ENCODE measurements at places on chromosomes 4 and X.
A peak's percentile ranks its signal among the peaks of the same experiment; 100 is the strongest.

DNA sequence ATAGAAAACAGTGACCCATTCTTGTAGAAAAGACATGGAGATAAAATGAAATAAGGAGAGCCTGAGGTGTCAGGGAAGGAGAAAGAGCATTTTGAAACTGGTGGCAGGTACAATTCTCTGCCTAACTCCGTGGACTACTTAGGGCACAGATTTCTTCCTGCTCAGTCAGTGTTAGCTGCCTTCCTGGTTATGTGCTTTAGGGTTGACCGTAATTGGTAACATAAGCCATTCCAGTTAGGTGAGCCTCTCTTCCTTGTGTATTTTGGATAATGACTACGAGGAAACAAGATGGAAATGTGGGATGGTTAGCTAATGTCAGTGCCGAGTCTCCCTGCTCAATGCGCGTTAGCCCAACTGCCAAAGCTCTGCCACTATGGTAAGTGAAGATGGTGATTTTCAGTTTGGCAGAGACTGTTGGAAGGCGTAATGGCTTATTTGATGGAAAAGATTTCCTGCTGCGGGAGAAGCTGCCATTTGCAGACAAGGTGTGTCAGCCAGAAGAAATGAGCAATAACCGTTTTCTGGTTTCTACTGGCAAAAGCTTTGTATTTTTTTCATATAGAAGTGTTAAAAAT is 174.1 kb downstream of the CBR4 start:
- DNase-seq, result no peak

DNA sequence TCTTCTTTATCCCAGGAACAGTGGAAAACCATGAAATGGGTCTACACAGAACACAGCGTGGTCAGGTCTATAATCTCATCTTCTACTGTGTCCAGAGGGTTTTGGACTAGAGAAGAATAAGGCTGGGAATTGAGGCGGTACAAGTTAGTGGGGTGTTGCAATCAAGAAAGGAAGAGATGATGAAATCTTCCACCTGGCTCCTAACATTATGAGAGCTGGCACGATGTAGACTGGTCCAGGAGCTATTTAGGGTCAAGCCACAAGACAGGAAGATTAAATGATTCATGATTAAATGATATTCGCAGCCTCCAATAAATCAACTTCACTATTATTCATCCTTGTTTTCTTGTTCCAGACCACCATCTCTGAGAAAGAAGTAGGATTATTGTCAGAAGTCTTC is 88.0 kb downstream of the ARSF start:
- no peak for DNase-seq

GRCh38 chrX:127085939-127086338 is 266.4 kb downstream of the PRR32 start:
- DNase-seq, result no peak

- DNase-seq, result peak; percentile 7
These were observed 286.4 kb upstream of the FAT1 start for GRCh38 chr4:187010052-187010451.

GRCh38 chrX:79176028-79176427 is 31.5 kb downstream of the GPR174 start:
- DNase-seq, result no peak

DNA sequence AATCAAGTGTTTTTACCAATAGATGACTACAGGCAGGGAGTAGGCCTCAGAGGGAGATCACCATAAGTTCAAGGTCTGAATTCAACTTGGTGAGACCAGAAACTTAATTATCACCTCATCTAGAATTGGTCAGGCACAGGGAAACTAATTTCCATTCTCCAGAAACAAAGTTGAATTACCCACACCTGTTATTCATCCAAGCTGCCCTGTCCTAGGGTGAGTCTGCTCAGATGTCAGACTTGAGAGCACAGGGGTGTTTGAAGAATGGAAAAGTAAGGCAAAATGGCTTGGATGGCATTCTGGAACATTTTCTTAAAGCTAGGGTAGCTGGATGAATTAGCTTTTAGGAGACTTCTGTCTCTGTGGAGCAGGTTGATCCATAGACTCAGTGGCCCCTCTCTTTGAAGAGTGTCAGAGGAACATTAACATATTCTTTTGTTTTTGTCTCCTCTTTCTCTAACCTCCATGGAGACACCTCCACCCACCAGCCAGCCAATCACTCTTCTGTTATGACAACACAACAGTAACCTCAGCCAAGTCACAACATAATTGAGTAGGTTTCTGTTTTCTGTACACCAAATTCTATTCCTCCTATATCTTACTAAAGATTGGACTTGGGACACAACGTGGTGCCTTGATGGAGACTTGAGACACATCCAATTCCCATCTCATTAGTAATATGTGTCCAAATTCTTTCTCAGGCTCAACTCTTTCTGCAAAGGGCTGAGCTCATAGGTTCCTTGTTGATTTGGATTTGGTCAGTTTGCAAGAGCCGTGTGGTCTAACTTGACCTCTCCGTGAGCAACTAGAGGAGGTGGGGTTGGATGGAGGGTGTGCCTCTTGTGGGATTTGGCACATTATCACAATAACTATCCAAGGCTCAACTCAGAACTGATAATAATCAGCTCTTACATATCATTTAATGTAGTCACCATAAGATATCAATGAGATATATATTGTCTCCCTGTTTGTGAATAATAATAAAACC is 45.1 kb downstream of the VSIG4 start:
- no peak for DNase-seq

DNA sequence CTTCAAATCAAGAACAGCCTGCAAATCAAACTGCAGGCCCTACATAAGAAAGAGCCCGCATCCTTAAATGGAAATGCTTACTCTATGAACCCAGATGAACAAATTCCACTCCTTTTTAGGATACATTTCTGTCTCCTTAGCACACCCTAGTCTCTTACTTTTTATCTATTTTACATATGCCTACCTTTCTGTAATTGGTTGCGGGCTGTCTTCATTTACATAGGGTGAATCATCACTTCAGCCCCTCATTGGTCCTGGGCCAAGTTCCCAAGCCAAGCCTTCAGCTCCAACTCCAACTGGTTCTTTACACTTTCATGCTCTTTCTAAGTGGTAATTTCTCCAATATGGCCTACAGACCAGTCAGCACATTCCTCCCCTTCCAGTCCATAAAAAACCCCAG is 219.3 kb downstream of the TRAM1L1 start:
- peak; percentile 82 for DNase-seq

DNA sequence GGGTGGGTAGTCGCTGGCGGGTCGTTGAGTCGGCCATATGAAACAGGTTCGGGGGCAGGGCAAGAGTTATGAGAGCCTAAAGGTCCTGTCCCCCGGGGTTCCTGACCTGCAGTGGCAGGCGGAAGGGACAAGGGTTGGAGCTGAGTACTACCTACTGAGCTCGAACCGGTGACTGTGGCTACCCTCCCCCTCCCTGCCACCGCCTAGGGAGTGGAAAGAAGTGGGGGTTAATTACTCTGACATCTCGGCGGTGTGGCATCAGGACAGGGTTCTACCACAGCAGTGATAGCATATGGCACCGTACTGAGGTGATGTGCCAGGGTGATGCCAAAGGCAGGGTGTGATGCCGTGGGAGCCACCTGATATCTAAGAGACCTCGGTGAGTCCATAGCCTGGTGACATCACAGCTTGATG is 307 bp downstream of the ATG4A start:
- no peak for DNase-seq

DNA sequence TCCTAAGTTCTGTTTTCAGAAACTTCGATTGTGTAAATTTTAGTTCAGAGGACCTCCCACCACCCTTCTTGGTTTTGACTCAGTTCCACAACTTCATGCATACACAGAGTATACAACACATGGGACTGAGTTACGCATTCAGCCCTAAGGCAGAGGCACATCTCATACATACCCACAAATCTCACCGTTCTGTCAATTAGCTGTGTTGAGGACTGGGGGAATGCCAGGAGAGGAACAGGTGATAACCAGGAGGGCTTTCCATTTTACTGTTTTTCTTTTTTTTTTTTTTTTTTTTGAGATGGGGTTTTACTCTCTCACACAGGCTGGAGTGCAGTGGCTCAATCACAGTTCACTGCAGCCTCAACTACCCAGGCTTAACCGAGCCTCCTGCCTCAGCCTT is 150.2 kb downstream of the TSPAN5 start:
- DNase-seq, result no peak

GRCh38 chrX:34848281-34848680 is 94.3 kb upstream of the FAM47B start:
- no peak for DNase-seq

DNA sequence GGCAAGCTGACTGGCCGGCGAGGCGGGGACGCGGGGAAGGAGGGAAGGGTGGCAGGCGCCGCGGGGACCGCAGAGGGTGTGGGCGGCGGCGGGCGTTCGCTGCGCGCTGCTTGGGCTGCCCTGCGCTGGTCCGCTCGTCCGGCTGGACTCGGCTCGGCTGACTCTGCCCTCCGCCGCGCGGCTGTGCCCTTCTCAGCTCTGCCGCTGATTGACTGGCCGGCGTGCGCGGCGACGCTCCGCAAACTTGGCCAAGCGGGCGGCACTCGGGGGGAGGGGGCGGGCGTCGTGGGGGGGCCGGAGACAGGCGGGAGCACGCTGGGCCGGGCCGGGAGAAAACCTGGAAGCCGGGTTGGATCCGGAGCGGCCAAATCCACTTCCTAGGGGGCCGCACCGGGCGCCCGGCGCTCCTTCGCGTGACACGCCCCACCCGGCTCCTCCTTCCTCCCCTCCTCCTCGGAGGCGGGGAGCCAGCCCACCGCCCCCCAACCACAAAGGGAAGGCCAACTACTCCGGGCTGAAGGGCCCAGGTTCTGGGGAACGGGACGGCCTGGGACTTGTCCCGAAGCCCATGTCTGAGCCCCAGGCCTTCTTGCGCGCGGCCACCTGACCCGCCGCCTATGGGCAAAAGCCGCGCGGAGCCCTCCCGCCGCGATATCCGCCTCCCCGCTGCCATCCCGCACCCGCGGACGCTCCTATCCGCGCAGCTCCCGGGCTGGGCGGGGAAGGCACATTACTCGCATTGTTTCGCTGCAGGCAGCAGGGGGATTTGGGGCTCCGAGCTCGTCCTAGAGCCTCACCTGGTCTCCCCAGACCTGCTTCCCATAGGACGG is at the start of gene GPC4:
Gene GPC4, minus strand, starts transcription at position 214 of the 830 bp plus-strand sequence. CDS start 524 bp downstream, outside the sequence.
- peak; percentile 88 for DNase-seq

GRCh38 chr4:139576219-139576618 is 20.2 kb upstream of the SETD7 start:
- peak; percentile 58 for DNase-seq

- peak; percentile 69 for DNase-seq
These were observed 50.4 kb downstream of the SHROOM3 start for GRCh38 chr4:76485450-76485849.

DNA sequence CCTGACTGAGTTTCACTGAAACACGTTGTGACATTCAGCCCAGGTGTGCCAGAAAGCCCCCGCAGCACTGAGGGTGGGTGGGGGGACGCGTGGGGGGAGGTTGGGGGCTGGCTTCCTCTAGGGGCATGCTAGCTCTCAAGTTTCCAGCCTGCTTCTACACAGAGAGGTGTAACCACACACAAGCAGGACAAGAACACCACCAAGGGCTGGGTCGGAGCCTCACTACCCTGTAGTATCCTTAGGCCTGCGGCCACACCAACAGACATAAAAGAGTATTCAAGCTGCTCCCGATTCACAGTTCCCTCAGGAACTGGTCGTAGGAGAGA is 1.8 kb downstream of the USP46 start:
- DNase-seq, result no peak

DNA sequence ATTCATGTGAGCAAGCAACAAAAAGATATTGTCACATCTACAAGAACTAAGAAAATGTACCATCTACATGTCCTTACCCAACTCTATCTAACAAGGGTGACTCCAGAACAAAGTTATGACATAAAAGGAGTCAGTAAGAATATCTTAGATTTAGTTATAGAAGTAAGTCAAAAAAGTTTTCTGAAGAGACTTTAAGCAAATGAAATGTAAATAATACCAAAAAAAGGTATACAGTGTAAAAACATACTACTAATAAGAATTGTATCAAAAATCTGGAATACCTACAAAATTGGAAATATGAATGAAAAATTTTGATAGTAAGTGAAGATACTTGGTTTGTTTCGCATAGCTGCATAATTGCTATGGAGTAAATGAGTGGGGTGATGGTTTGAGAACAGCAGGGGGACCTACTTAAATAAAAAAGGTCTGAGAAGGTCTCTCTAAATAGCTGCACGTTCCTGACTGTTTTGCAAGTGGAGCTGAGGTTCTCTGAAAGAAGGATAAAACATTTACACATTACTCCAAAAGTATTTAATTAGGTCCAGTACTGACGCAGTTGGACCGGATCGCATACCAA is 51.0 kb upstream of the ENPP6 start:
- peak; percentile 32 for DNase-seq

DNA sequence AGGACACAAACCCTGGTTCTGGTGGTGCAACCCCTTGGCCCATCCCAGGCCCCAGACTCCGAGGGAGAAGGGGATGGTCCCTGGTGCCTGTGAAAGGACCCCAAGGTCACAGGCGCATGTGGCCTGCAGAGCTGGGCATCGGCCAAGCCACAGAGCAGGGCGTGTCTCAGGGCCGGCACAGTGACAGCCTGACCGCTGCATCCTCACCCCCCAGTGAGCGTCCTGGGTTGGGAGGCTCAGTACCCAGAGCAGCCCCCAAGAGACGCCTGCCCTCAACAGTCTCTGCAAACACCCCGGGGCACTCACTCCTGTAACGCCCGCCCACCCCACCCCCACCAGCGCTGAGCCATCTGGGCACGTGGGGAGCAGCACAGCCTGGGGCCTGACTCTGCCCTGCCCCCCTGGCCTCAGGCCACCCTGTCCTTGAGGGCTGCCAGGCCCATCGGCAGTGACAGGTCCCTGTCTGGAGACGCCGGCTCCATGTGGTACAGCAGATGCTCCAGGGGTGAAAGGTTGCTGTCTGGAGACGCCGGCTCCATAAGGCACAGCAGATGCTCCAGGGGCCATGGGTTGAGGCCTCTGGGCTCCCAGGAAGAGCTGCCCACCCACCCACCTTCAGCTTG is 24.5 kb upstream of the CPLX1 start:
- no peak for DNase-seq

GRCh38 chrX:15343075-15343476 is 7.8 kb upstream of the PIGA start:
- no peak for DNase-seq

GRCh38 chr4:188714501-188714900 is 575.3 kb downstream of the TRIML1 start:
- DNase-seq, result no peak

GRCh38 chrX:17616936-17617335 is 120.4 kb upstream of the SCML1 start:
- no peak for DNase-seq

DNA sequence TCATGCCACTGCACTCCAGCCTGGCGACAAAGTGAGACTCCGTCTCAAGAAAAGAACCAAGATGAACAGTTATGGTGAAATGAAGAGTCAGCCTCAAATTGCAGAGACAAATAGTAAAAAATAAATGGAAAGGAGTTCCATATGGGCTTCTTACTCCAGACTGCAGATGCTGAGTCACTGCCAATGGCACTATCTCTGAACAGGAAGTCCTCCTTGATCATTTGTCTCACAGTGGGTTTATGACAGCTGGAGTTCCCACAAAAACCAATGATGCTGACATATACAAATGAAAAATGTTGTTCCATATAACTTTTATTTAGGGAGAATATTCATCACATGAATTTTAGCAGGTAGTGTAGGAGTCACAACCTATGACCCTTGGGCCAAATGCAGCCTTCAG is 631.6 kb downstream of the PCDH18 start:
- DNase-seq, result no peak

- no peak for DNase-seq
These were observed 59.5 kb upstream of the FAM9C start for GRCh38 chrX:13103914-13104274.

- DNase-seq, result no peak
These were observed 357.0 kb upstream of the AADAT start for GRCh38 chr4:170446782-170447181.

- no peak for DNase-seq
These were observed 32.2 kb downstream of the UNC5C start for GRCh38 chr4:95516528-95517017.

All from astrocyte of the hippocampus (primary cell).